ENCODE measurements at places on chromosomes 1 and 21.

DNA sequence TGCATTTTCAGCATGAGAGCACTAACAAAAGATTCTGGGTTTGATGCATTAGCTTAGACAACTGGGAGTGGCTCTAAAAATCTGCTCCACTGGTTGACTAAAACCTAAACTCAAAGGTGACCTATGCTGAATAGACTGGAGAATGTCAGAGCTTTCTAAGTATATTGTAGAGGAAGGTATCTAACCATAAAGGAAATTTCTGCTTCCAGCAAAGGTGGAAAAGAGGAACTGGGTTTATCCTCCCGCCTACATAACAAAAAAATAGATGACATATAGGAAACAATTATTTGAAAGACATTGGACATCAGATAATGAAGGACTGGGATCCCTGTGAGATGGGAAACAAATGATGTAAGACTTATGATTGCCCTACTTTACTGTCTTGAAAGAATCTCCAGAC is 35.8 kb upstream of the CR2 start:
- no peak for DNase-seq

DNA sequence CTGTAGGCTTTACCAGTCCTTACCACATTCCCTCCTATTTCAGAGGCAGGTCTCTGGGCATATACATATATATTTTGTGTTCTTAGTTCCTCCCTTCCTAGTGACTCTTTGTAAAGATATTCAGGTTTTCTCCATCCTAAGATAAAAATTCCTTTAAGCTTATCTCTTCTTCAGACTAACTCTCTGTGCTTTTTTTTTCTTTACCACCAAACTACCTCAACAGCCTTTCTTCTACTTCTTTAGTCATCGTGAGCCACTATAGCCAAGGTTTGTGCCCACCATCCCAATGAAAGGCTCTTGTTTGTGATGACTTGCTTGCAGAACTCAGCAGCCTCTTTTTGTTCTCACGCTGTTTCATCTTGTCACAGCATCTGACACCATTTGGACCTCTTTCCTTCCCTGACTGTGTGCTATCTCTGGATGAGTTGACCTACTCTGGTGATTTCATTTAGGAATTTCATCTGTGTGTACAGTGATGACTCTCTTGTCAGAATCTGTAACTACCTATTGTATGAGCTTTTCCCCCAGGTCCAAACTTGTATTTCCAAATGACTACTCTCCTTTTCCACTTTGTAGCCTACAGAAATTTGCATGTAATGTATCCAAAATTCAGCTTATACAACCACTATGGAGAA is 59.0 kb upstream of the MACF1 start:
- no peak for DNase-seq

DNA sequence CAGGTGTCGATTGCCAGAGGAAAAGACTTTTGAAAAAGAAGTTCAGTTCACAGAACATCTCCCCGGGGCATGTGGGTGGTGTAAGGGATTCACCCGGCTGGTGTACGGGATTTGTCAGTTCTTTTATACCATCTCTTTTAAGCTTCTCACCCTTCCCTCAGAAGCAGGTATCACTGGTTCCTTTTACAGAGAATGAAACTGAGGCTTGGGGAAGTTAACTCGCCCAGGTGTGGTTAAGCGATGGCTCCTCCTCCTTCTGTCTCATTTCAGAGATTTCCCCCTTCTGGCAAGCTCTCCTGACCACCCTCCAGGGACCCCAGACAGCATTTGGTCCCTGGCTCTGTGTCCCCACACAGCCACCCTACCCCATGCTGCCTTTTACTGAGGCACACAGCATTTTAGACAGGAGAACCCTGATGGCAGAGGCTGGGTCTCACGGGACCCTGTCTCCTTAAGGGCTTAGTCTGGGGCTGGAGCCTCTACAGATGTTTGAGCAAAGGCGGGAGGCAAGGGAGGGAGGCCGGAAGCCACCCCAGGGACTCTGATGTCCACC is 2.8 kb upstream of the ECE1 start:
- DNase-seq: no peak

DNA sequence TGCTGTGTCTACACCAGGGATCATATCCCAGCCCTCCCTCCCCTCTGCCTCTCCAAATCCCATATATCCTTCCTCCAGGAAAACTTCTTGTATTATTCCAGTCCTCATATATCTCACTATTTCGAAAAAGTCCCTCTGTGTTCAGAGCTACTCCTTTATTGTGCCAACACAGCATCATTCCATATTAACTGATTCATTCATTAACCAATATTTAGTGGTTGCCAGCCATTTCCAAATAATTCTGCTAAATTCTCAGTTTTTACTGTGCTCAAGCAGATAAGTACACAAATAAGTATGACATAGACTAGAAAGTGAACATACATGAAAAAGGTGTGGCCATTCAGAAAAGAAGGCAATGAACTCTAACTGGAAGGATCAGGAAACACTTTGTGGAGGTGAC is 241.6 kb upstream of the DUSP10 start:
- no peak for DNase-seq

- DNase-seq: no peak
These were observed 5.3 kb downstream of the PLXNA2 start for GRCh38 chr1:208238710-208239472.

DNA sequence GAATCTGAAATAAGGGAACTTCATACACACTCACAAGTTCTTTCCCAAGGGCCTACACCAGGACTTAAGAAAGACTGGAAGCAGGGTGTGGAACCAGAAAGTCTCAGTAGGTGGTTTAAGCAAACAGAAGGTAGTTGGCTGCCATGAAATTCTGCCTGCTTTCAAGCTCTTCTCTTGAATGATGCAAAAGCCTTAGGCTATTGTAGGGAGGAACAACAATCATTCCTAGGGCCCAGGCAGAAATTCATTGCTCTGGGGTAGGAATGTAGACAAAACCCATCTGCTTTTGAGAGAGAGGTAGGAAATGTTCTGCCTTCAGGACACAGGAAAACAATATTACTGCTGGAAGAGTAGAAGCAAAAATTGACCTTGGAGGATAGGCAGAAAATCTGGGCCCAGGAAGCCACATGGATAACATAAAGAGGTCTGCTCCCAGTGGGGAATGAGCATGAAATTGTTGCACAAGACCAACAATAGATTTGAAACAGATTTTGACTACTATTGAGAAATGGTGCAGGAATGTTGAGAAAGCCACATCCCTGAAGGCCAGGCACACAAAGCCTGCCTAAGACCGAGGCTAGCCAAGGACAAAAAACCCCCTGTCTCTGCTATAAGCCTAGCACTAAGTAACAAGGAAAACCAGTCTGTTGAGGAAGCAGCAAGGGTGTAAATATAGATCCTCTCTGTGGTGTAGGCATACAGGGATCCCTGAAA is 22.7 kb upstream of the SFT2D2 start:
- no peak for DNase-seq

DNA sequence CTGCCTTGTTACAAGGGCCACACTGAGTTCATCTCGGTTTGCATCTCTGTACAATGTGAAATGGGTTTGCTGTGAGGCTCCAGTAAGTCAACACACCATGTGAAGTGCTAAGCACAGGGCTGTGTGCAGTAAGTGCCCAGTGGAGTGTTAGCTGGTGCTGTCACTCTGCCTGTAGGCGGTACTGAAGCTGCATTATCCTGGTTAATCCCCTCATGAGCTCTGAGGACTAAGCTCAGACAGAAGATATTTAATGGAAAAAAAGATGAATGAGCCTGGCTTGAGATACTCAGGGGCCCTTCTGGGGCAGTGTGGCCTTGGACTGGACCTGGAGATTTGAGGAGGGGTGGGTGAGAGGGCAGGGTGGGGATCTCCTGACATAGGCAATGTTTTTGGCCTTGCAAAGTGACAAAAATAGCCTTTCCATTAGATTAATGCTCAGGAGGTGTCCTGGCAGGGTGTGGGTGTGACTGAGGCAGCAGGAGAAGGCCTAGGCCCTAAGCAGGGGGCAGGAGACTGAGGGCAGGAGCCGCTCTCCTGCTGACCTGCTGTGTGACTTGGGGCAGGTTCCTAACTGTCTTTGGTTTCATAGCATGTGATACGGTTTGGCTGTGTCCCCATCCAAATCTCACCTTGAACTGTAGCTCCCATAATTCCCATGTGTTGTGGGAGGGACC is 570.5 kb downstream of the PTPRU start:
- DNase-seq: no peak

GRCh38 chr1:59350521-59350920 is 53.6 kb downstream of the FGGY start:
- no peak for DNase-seq

GRCh38 chr1:216314379-216315095 is 108.7 kb downstream of the USH2A start:
- DNase-seq: no peak

- no peak for DNase-seq
These were observed 965.8 kb downstream of the PLA2G4A start for GRCh38 chr1:187794561-187794960.

DNA sequence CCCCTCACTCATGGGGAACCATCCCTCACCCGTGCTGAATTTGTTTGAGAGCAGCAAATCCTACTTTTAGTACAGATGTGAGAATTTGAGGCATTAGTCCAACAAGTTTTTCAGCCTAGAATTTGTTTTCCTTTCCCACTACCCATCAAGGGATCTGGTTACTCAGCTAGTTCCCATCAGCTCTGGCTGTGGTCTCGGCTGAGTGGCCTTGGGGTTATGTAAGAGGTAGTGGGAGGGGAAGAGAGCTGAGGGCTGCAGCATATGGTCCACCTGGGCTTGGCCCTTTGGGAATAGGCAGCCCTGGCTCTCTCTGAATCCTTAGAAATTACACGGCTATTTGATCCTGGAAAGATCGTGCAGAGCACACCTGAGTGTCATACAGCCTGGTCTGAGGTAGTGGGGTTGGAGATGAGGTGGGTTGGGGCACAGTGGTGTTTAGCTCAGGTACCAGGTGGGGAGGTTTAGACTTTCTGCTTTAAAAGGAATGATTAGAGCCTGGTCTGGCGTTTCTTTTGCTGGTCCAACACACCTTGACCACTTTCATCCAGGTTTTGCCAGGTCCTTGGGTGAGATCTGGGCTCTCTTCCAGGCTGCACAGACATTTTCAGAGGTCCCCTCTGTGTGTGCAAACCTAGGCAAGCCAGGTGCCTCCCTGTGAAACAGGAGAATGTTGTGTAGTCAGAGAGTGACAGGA is 4.2 kb downstream of the GSTM4 start:
- DNase-seq: no peak

GRCh38 chr1:29695803-29696202 is 459.5 kb downstream of the PTPRU start:
- DNase-seq: no peak

- DNase-seq: no peak
These were observed 40.5 kb downstream of the ZBTB40 start for GRCh38 chr1:22491995-22492715.

DNA sequence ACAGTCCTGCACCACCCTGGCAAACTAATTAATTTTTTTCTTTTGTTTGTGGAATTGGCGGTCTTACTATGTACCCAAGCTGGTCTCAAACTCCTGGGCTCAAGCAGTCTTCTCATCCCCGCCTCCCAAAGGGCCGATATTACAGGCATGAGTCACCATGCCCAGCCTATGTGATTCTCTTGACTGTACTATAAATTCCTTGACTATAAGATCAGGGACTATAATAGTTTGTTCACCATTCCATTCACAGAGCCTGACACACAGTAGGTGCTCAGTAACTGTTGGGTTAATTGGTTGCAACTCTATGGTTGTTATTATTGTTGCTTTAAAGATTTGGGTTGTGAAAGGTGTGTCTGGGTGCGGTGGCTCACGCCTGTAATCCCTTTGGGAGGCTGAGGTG is 17.2 kb downstream of the DAP3 start:
- DNase-seq: no peak

DNA sequence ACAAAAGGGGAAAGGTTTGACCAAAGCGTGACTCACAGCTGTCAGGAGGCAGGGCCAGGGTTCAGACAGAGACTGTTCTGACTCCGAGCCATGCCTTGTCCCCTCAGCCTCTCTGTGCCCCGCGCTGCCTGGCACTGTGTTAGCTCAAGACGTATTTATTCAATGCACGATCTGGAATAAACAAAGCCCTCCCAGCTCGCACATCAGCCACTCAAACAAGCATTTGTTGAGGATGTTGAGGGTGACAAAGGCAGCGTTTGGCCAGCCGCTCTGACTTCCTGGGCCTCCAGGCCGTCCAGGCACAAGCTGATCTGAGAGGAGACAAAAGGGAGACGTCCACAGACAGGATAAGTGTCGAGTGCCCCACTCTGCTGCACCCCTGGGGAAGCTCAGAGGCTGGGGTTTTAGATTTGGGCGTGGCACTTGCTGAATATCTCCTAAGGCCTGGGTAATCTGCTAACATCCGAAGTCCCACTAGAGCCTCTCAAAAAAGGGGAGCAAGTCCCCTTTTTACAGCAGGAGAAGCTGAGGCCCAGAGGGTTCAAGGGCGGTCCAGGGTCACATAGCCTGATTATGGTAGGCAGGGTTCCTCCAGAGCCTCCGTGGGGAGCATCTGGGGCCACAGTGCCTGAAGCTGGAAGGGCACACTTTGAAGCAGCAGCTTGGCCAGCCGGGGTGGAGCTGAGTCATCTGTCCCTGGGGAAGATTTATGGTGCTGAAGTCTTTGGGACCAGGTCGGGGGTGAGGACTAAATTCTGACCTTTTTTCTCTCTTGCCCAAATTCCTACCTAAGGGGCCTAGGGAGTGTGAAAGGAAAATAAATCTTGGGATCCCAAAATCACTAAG is 95.9 kb downstream of the SPSB1 start:
- no peak for DNase-seq

DNA sequence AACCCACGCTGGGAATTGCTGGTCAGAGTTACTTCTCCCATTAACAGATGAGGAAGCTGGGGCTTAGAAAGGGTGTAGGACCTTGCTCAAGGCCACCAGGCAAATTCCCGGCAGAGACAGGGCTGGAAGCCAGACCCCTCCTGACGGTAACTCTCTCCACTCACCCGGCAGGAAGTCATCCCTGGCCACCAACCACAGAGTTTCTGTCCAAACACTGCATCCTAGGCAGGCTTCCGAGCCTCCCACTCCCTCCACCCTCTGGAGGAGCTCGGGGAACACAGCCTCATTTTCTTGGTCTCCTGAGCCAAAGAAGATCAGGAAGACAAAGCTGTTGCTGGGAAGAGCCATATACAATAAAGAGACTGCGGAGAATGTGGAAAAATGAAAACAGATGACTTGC is 25.0 kb upstream of the ZNF436 start:
- DNase-seq: no peak

GRCh38 chr1:47669081-47669585 is 231.3 kb downstream of the FOXD2 start:
- DNase-seq: no peak

DNA sequence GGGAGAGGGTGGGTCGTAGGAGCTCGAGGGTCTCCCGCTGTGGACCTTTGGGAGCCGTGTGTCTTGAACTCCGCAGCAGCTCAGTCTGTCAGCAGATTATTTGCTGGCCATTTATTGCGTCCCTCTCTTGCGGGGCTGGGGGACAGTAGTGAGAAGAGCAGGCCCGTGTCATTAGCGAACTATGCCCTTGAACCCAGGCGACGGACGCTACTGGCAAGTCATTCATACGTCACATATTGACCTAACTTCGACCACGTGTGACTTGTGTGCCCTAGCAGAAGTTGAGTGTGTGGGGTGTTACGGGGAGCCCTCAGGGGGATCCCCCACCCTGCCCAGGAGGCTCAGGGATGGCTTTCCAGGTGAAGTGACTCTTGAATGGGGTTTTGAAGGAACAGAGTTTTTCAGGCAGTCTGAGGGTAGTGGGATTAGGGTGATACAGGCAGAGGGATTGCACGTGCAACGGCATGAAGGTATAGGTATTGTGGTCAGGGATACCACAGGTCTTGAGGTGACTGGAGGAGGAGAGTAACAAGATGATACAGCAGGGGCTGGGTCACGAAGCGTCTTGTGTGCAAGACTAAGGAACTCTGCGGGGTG is 13.0 kb downstream of the RCC1 start:
- DNase-seq: no peak

- DNase-seq: no peak
These were observed 3.0 kb upstream of the SPATC1L start for GRCh38 chr21:46187261-46187660.
